Right renal pelvis (tissue), 4 donors: ENCODE measurements at places on chromosomes 4 and X. TPM values are rescaled to one million over a fixed set of nuclear protein-coding genes. Genes with fewer than 3 reads are reported as not detected.

- DNase-seq = no peak
Measured at GRCh38 chr4:24743206-24743605, 52.2 kb upstream of the SOD3 start.

- no peak for DNase-seq
Measured at GRCh38 chr4:78644744-78645330, 93.3 kb downstream of the ANXA3 start.

DNA sequence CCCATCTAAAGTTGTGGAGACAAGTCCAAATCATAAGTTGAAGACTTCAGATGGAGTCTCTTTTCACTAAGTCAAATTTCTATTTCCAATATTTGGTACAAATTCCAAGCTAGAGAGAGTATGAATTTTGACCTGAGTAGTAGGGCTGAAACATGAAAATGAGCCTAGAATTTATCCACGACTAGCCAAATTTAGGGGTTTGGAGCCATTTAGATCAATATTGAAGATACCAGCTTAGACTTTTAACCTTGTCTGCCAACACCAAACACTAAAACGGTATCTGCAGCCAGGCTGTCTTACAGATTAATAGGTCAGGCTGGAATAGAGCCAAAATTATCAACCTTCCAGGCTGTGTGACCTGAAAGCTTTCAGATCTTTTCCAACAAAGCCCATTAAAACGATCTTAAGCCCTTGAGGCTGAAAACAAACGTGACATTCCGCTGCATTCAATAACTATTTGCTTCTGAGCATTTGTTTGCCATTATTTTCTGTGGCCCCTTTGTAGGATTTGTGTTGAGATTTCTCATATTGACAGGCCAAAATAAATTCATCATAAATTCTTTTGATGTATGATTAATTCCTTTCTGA is 268.7 kb upstream of the DKK2 start:
- no peak for DNase-seq

DNA sequence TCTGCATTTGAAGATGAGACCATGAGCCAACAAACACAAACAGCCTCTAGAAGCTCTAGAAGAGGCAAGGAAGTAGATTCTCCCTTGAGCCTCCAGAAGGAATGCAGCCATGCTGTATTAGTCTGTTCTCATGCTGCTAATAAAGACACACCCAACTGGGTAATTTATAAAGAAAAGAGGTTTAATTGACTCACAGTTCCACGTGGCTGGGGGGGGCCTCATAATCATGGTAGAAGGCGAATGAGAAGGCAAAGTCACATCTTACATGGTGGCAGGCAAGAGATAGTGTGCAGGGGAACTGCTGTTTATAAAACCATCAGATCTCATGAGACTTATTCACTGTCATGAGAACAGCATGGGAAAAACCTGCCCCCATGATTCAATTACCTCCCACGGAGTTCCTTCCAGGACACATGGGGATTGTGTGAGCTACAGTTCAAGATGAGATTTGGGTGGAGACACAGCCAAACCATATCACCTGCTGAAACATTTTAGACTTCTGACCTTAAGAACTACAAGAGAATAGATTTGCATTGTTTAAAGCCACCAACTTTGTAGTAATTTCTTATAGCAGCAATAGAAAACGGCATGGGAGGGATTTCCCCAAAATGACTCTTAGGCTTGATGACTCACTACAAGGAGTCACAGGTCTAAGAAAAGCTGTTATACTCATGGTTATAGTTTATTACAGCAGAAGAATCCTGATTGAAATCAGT is 284.4 kb upstream of the SFRP2 start:
- DNase-seq = no peak

GRCh38 chr4:76783836-76784235 is 114.1 kb downstream of the SOWAHB start:
- DNase-seq = no peak

DNA sequence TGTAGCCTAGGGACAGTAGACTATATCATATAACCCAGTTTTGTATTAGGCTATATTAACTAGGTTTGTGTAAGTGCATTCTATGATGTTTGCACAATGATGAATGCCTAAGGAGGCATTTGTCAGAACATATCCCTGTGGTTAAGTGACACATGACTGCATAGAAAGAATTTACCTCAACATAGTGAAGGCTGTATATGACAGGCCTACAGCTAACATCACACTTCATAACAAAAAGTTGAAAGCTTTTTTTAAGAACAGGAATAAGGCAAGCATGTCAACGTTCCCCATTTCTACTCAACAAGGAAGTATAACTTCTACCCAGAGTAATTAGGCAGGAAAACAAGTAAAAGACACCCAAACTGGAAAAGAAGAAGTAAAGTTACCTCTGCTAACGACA is 165.9 kb upstream of the NDST4 start:
- DNase-seq = no peak

- no peak for DNase-seq
Measured at GRCh38 chrX:68492583-68492982, 6.3 kb upstream of the YIPF6 start.

GRCh38 chr4:13496605-13497004 is 12.5 kb upstream of the RAB28 start:
- no peak for DNase-seq

GRCh38 chr4:142817442-142817841 is 28.7 kb downstream of the INPP4B start:
- no peak for DNase-seq

TFE3 gene
- 32.8 TPM for polyA plus RNA-seq

CT45A2 gene
- not detected for polyA plus RNA-seq

ARL13A gene
- polyA plus RNA-seq = 0.18 TPM

GPR34 gene
- 6.8 TPM for polyA plus RNA-seq

CHRNA9 gene
- polyA plus RNA-seq = 0.90 TPM

DMRTC1B gene
- polyA plus RNA-seq = 6.2 TPM

VCX3A gene
- polyA plus RNA-seq = not detected
